ENCODE measurements at places on chromosomes 2 and 18.
A peak's percentile ranks its signal among the peaks of the same experiment; 100 is the strongest.

- no peak for DNase-seq
These were observed 208.4 kb downstream of the ANAPC1 start for GRCh38 chr2:111675419-111676194.

DNA sequence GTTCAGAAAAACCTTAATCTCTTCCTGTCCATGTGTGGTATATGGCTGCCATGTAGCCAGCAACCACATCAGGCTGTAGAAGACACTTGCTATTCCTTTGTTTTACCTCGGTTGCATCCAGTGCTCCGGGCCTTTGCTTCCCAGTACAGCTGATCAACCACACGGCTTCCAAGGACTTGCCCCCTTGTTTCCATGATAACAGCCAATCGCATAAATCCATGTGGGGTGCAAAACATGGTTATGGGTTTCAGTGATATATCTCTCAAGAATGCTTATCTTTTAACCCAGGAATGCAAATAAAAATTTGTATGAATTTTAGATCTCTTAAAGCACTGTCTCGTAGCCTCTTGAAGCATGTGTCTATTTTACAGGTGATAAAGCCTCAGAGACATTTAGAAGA is 118.3 kb downstream of the MGAT5 start:
- DNase-seq: peak; percentile 14

GRCh38 chr2:29749041-29749440 is 172.3 kb downstream of the ALK start:
- no peak for DNase-seq

DNA sequence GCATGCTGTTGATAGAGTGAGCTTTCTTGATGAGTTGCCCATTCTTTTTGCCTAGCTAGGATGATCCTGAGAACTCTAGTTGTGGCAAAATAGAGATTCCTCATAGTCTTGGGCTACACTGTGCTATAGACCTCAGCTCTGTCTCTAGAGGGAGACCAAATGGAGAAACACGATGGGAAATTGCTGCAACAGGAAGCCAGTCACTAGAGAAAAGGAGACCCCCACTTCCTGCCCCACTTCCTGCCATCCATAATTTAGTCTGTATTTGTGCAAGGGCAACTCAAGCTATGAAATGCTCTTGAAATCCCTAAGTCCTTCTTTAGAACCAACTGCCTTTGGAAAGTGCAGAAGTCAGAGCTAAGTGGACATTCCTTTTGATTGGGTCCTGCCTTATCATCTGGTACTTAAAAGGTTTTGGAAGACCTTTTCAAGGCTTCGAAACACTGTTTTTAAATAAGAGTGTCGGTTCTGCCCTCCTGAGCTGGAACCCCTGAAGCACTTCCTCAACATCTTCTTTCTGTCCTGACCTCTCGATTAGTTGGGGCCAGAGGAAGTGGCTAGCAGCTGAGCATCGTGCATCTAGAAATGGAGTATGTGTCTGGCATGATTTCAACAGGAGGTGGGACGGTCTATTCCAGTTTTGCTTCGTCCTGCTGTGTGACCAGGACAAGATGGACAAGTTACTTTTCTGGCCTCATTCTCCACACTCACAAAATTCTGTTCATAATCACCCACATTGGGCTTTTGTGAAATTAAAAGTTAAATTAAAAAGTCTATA is 8.6 kb upstream of the KCNE4 start:
- no peak for DNase-seq

DNA sequence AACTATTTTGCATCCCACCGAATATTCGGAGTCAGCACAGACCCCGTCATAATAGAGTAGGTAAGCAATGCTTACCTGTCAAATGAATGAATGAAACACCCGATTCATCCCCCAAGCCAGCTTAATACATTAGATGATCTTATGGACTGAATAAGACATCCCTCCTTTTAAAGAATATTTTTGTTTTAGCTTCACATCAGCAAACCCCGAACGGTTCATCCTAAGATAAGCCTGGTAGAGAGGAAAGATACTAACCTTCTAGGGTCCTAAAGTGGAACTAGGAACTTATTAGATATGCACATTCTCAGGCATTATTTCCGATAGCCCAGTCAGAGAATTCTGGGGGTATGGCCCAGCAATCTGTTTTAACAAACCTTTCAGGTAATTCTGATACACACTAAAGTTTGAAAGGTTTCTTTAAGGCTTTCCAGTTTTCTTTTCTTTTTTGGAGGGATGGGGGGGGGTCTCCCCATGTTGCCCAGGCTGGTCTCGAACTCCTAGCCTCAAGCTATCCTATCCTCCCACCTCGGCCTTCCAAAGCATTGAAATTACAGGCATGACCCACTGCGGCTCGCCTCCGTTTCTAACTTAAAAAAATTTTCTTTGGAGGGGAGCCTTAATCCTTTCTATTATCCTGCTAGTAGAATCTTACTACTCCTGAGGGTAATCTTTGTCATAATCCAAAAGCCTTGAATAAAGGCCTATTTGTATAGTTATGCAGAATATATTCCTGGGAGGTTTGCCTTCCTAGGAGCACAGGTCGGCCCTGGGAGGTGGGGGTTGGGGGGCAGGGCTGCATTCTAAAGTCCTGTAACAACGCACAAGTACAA is 1.0 kb upstream of the ACTR3 start:
- no peak for DNase-seq

GRCh38 chr18:40473221-40474029 is 1481.6 kb upstream of the PIK3C3 start:
- no peak for DNase-seq

GRCh38 chr2:170206805-170207407 is 29.0 kb downstream of the MYO3B start:
- DNase-seq: no peak

- no peak for DNase-seq
These were observed 166.6 kb upstream of the PKDCC start for GRCh38 chr2:41881249-41881648.

- DNase-seq: no peak
These were observed 2.7 kb upstream of the SIX2 start for GRCh38 chr2:45011621-45012602.

DNA sequence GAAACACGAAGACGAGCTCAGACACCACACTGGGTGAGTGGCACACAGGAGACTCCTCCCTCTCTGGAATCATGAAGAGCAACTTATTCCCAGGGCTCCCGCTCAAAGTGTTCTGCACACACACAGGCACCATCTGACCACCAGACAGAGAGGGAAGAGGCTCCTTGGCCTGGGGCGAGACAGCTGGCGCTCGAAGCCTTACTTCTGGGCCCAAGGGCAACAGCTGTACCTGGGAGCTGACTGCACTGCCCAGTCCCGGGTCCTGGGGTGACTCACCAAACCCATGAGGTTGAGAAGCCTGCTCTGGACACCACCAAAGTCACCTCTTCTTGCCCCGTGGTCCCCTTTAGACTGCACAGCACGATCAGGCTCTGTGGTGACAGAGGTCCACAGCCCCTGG is 42.4 kb downstream of the ADCY3 start:
- DNase-seq: no peak

DNA sequence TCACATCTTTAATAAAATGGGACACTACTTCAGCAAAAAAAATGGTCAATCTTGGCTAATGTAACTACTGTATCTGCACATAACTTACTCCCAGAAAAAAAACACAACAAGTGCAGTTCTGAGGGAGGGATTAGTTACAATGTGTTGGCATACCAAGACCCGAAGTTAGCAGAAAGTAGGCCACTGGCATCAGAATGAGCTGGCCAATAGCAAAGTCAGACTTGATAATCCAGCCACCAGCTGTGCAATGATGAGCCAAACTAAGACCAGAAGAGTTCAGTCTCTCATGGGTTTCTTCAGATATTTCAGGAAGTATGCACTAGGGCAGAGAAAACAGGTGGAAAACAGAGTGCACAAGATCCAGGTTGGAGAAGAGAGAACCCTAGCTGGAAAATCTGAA is 65.3 kb downstream of the OLA1 start:
- no peak for DNase-seq

GRCh38 chr2:39932198-39932597 is 153.1 kb upstream of the THUMPD2 start:
- DNase-seq: no peak

- no peak for DNase-seq
These were observed 91.4 kb upstream of the TACR1 start for GRCh38 chr2:75290600-75291150.

GRCh38 chr18:68873003-68873402 is 75.1 kb downstream of the CCDC102B start:
- no peak for DNase-seq

GRCh38 chr2:56580242-56580641 is 396.5 kb downstream of the CCDC85A start:
- no peak for DNase-seq

- no peak for DNase-seq
These were observed 547.2 kb upstream of the TMEFF2 start for GRCh38 chr2:192741889-192742288.

DNA sequence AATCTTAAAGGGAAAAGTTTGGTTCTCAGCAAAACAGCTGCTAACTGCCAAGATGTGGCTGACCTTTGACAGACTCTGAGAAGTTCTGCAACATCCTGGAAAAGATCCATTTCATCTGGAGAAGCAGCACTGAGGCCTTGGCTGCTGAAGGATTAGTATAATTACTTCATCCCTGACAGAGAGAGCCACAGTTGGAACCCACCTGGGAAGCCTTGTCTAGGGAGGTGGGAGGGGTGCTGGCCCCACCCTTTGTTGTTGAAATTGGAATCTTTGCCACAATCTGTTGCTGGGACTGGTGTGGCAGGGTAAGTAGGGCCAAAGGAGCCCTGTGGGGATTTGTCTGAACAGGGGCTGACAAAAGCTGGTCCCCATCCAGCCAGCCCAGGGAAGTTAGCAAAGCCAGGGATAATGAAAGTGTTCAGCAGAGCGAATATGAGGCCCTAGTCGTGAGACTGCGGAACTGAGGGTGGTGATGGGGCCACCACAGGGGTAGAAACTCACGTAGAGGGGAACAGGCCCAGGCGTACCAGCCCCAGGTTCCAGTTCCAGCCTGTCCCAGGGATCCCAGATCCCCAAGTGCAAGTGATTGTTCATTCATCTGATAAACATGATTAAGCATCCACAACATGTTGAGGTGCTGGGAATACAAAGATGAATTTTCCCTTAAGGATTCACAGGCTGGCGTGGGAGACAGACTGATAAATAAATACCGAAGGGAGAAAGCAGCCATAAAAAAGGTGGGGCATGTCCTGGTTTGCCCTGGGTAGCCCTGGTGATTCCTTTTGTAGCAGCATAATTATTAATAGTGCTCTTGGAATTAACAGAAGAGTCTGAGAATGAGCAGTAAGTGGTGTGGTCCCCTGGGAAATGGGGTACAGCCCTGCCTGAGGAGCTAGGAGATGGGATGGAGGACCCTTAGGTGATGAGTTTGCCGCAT is 60.0 kb downstream of the MYO1B start:
- DNase-seq: peak; percentile 79

DNA sequence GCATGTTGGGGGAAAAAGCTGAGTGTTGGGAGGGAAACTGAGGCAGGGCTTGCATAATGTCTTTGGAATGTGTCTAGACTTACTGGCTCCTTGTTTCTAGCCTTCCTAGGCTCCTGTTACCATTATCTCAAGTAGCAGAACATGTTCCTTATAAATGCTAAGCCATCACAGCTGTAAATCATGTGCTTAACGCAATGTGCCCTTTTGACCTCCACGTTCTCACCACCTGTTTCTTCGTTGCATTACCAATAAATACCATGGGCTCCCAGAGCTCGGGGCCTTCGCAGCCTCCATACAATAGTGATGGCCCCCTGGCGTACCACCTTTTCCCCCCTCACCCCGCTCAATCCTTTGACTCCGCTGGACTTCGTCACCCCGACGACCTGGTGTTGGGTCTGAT is 54.0 kb upstream of the CWC22 start:
- DNase-seq: no peak

DNA sequence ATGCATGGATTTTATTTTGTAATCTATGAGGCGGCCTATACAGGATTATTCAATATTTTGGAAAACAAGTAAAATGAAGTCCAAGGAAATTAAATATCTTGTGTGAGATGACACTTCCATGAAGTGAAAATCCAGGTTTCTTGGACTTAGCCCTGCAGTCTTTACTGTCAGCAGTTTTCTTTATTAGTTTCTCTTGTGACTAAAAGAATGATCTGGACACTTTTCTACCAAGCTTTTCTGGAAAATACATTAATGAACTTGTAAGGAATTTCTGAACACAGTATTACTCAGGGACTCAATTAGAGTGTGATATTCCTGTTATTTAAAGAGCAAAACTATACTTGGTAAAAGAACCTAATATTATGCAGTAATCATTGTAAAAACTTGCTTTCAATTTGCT is 610.4 kb upstream of the SLC8A1 start:
- DNase-seq: no peak

DNA sequence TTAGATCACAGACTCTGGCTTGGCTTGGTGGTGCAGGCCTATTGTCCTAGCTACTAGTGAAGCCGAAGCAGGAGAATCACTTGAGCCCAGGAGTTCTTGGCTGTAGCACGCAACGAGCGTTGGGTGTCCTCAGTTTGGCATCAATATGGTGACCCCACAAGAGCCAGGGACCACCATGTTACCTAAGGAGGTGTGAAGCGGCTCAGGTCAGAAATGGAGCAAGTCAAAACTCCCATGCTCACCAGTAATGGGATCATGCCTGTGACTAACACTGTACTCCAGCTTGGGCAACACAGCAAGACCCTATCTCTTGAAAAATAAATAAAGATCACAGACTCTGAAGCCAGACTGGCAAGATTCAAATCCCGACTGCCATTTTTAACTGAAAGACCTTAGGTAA is 1.7 kb upstream of the NOL10 start:
- DNase-seq: no peak

GRCh38 chr2:176637486-176638166 is 368.4 kb downstream of the MTX2 start:
- DNase-seq: no peak

DNA sequence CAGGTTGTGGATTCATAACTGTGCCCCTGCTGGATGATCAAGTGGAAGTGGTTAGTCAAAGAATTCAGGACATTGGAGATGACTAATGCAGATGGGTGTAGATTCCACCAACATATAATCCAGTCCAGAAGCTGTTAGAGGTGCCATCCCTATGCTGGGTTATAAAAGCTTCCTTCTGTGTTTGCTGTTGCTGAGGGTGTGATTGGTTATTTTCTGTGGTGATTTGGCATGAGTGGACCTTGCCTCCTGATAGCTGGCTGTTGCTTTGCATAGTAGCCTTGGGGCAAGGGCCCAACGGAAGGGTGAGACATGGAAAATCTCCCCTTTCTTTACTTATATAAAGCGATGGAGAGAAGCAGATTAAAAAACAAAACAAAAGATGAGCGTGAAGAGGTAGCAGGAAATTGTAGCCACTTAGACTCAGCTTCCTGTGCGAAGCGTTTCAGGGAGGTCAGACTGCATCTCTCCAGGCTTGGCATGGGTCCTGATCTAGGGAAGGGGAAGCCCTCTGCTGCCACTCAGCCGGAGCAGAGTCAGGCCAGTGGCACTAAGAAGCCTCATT is 190.4 kb downstream of the FMNL2 start:
- peak; percentile 32 for DNase-seq

GRCh38 chr2:116510117-116510671 is 1304.3 kb upstream of the DDX18 start:
- no peak for DNase-seq

- no peak for DNase-seq
These were observed 71.7 kb upstream of the CDH2 start for GRCh38 chr18:28248653-28249052.

GRCh38 chr2:104434318-104434792 is 419.6 kb upstream of the POU3F3 start:
- DNase-seq: no peak

Data from AG09309 (cell line).